ENCODE measurements at places on chromosomes 7 and 10.

- no peak for DNase-seq
These were observed 752 bp upstream of the CAMK2G start for GRCh38 chr10:73875139-73875475.

GRCh38 chr10:132537684-132538001, at the start of gene INPP5A:
Gene INPP5A (plus strand): TSS chr10:132537787. CDS start chr10:132538097, 310 bp downstream.
- DNase-seq: no peak

- DNase-seq: no peak
These were observed 20.5 kb downstream of the TLL2 start for GRCh38 chr10:96493254-96493653.

DNA sequence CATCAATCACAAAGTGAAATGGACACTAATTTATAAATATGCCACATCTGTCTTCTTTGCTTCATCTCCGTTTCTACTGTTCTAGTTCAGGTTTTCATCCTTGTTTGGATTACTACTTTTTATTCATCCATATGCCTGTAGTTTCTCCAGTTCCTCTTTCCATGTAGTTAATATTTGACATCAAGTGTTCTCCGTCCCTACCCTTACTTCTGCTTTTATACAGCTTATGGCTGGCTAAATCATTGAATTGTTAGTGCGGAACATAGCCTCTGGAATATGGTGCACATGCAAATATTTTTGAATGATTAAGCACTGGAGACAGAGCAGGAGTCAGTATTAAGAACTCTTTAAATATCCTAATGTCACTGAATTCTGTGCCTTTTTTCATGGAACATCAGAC, 230.0 kb upstream of the PPP1R3A start:
- no peak for DNase-seq

GRCh38 chr7:117169907-117170306, 153.0 kb downstream of the WNT2 start:
- DNase-seq: no peak

- no peak for DNase-seq
These were observed 170.1 kb downstream of the DOCK4 start for GRCh38 chr7:112036071-112036470.

DNA sequence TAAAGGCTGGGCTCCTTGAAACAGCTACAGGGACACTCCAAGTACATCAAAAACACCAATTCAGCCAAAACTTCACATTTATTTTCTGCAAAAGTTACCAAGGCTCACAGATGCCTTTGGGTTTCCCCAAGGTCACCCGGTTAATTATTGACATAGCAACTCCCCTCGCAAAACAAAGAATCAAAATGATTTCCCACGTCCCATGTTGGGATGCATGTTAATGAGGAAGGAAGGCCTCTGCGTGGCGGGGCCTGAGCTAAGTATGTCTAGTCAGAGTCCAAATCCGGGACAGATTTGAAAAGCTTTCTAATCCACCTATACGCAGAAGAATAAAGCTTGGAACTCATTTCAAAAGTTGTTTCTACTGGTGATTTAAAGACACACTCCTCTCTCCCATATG, 535 bp upstream of the TMEM72 start:
- no peak for DNase-seq

DNA sequence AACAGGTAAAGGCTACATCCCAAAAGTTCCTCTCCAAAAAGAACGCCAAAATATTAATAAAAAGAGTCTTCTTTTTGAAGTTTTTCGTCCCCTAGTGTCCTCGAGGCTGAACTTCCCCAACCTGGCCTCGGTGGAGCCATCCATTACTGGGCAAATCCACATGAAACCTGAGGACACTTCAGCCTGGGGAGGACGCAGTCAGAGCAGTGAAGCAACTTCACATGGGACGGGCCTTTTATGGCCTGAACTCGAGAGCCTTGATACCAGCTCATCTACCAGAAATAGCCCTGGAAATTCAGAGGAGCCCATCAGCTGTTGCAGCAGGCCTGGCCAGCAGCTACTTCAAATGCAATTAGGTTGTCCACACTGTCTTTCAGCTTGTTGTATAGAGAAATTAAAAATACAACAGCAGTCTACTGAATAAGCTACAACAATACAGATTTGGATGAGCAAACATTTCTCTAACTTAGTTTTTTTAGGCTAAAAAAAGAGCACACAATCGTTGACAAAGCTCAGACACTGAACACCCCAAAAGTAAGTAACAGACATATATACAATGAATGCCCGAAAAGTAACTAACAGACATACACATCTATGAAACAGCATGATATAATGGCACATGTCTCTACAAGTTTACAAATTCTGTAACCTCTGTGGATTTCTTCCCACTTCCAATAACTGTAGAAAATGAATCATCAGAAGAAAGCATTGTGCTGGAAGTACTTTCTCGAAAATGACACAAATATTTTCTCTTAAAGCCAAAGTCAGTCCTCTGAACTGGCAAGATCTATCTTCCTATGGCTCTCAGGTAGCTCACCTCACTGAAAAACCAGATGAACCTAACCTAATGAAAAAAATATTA, at the start of gene SVIL:
Gene SVIL, minus strand, starts transcription at position 208 of the 862 bp plus-strand sequence. CDS start 79,913 bp downstream, outside the sequence.
- DNase-seq: no peak

DNA sequence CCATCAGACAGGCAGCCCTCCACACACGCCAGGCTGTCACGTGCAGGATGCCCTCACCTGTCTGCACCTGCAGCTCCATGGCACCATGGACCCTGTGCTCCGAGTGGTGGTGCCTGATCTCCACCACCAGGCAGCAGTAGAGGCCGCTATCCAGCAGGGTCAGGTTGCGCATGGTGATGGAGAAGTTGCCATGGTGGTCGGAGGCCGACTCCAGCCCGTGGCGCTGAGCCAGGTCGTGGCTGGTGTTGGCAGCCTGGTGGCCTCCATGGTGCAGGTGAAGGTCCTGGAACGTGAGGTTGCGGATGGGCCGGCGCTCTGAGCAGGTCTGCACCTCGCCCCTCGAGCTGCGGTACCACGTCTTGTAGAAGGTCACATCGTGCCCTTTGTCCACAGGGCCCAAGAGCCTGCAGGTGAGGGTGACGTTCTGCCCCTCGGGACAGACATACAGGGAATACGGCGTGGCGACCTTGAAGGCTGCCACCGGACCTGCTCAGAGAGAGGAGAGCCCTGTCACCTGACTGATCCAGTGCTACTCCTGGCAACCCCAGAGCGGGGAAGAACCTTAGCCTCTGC, 11.7 kb downstream of the VSIR start:
- no peak for DNase-seq

DNA sequence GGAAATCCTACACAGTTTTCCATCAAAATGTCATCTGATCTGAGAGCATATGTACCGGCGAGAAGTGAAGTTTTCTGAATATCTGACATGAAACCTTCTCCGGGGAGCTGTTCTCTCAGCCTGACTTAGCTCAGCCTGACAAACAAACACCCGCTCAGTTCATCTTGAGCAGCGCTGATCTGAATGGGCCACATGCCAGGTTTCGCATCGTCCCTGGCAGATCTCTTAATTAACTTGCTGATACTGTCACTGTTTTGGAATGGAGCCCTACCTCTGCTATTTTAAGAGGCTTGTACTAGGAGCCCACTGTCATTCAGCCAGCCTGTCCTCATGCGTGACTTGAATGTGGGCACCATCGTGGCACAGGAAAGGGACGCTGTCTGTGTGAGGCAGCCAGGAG, 109.2 kb downstream of the STRA8 start:
- DNase-seq: peak; percentile 29

- DNase-seq: no peak
These were observed 1.6 kb downstream of the CDNF start for GRCh38 chr10:14836208-14836607.

DNA sequence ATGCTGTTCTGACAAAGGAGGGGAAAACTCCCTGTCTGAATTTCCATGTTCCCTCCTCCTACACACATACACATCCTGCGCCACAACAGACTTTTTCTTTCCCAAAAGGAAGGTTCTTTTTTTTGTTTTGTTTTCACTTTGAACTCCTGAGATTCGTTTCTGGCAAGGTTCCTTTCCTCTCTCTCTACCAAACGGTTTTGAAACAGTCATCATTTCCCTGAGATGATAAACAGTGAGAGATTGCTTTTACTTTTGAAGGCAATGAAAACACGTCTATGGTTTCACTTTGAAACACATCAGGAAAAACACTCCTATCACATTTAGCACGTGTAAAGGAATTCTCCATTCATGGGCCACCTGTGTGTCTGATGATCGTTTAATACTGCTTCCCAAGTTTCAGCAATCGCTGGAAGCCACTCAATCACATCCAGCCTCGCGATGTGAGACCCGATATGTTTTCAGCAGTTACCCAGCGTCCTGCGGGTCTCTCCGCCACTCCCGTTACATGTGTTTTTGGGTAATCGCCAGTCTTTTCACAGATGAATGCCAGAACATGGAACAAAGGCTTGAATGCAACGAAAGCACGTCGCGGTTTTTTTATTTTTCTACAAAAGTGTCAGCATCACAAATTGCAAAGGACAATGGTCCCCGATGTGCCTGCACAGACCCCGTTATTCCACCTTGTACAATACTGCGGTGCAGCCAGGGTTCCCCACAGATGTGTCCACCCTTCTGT, 62.8 kb upstream of the CUX1 start:
- DNase-seq: no peak

GRCh38 chr10:27561334-27561733, 57.2 kb downstream of the RAB18 start:
- DNase-seq: no peak

GRCh38 chr7:106365252-106366005, 80.6 kb upstream of the NAMPT start:
- DNase-seq: no peak

DNA sequence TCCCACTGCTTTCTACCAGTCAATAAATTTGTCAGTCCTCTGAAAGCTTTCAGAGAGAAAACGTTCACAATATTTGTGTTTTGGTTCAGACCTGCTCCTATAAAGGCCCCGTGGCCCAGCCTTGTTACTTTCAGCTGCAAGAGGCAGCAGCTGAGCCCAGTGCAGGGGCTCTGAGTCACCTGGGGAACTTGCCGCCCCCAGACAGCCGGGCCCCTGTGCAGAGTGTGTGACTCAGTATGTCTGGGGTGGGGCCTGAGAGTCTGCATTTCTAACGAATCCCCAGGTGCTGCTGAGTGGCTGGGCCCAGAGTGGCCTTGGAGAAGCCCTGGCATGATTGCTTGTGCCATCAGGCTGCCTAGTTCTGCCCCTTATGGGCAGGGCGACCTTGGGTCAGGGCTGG, 303.5 kb downstream of the PAXIP1 start:
- peak; percentile 33 for DNase-seq

GRCh38 chr10:63664341-63664885, 143.2 kb downstream of the REEP3 start:
- DNase-seq: no peak

GRCh38 chr7:138029941-138030340, 28.1 kb upstream of the CREB3L2 start:
- no peak for DNase-seq

DNA sequence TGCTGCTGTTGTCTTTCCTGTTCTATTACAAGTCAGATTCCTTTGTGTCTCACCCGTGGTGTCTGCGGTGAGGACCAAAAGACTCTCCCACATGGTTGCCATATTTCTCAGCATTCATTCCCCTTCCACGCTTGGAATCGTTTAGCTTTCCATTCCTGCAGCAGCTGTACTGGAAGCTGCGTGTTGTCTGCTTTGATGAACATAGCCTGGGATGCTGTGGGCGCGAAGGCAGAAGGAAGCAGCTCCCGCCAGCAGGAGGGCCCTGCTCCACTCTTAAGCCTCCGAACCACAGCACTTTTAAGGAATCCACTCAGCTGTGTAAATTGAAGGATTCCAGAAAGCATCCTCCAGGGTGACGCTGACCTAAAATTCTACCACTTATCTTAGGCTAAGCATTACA, 303.6 kb upstream of the PITRM1 start:
- no peak for DNase-seq

DNA sequence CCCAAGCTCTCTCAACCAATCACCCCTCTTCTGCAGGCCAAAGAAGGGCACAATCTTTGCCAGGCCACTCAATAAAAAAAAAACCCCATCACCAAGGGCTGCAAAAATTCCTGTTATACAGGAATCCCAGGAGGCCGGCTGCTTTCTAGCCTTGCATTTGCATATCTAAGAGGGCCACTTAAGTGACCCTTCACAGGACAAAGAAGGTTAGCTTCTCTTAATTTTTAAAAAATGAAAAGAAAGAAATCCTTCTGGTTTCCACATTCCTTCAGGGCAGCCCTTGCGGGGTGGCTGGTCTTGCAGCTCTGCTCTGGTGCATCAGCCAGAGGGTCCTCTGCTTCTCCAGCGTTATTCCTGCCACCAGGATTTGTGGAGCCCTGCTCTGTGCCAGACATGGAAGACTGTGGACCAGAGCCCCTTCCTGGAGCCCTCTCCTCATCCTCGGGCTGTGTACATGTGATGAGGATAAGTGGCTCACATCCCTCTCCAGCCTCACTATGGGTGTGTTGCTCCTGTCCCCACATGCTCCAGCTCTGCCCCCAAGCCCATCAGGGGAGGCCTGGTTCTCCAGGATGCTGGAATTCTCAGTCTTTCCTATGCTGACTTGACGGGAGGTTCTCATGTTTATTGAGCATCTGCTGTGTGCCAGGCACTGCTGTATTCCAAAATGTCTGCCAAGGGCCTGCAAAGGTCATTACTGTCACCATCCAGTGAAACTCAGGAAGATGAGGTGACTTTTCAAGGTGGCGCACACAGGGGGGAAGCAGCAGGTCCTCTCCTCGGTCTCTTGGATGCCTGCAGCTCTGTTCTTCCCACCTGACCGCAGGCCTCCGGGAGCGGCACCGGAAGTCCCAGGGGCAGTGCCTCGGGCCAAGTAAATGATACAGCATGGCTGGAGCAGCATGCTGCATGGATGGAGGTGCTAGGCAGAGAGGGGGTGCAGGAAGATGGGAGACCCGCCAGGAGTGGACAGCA, 67.7 kb downstream of the ARHGAP22 start:
- no peak for DNase-seq

DNA sequence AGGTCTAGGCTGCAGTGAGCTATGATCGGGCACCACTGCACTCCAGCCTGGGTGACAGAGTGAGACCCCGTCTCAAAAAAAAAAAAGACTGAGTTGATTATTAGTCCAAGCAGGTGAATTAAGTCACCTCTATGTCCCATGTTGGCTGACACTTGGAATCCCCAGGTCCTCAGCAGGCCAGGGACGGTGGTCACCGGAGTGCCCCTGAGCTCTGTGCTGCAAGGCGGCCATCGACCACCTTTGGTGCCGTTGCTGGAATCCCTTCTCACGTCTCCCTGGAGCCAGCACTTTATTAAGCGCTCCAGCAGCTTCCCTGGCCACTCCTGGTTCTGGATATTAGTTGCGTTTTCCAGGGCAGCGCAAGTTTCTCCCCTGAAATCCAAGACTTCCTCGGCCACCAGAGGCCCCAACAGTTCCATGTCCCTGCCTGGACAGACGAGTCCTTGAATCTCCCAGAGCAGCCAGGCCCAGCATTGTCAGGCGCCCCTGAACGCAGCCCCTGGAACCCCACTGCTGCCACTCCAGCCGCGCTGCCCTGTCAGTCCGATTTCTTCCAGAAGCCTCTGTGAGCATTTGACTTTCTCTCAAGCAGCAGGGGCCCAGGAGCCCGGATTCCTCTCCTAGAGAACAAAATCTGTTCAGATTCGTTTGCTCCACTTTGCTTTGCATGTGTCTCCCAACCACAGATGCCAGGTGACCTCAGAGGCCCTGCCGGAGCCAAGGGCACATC, 38.4 kb upstream of the FOXL3 start:
- DNase-seq: no peak
